ENCODE measurements at places on chromosomes 2 and 18.

DNA sequence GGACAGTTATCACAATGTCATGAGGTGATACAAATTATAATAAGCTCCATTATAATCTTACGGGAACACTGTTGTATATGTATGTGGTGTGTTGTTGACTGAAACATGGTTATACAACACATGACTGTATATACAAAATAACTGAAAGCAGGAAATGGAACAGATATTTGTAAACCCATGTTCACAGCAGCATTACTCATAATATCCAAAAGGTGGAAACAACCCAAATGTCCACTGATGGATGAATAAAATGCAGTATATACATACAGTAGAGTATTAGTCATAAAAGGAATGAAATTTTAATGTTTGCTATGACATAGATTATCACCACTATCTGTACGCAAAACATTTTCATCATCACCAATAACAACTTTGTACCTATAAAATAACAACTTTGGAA lies 107.3 kb downstream of the USP34 start:
- no peak for DNase-seq

GRCh38 chr2:223824301-223824700 lies 13.1 kb downstream of the AP1S3 start:
- no peak for DNase-seq

DNA sequence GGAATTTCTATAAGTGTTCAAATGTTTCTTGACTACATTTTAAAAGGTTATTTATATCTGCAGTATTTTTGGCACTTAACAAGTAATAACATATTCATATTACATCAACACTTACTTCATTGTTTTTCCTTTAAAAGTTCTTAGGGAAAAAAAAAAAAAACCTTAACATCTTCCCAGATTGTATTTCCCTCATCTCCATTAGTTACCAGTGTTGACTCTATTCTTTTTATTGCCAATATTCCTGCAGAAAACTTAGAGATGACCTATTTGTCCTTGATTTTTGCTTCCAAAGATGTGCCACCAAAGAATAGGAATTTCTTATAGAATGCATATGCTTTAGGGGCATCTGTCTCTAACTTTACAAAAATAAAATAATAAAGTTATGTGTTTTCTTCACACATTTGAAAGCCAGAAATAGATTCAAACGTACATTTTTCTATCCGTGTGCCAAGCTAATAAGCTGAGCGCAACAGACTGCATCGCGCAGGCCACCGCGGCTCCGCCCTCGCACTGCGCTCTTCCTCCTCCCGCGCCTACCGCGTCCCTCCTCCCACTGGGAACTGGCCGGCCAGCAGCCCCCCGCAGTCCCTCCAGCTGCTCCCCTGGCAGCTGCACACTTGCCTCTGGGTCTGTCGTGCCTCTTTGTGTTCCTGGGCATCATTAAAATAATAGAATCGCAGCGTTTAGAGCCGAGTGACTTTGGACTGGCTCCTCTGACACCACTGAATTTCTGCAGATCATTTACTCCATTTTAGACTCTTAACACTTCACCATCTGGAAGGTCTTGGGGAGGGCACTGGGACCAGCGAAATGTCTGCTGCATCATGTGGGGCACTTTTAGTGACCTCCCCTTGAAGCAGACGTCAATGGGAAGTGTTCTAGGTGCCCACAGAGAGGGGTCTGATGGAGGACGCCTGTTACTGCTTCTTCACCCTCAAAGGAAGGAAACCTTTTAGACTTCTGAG lies 21.2 kb upstream of the NAB1 start:
- no peak for DNase-seq

DNA sequence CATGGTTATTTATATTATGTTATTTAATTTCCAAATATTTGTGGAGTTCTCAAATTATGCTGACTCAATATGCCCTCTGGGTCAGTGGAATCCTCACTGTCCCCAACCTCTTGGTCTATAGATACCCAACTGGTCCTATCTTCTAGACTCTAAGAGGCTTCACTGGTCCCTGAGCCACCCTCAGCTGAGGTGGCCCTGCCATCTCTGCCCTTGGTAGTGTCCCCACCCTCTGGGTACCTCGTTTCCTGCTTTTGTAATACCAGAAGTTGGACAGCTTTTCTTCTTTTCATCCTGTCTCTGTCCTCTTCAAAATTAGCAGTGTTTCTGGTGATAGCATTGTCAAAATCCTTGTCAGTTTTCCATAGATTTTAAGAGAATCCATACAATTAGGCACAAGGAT lies 11.9 kb downstream of the ZSCAN30 start:
- DNase-seq, result no peak

GRCh38 chr18:2939317-2939716 lies 73.6 kb downstream of the LPIN2 start:
- no peak for DNase-seq

DNA sequence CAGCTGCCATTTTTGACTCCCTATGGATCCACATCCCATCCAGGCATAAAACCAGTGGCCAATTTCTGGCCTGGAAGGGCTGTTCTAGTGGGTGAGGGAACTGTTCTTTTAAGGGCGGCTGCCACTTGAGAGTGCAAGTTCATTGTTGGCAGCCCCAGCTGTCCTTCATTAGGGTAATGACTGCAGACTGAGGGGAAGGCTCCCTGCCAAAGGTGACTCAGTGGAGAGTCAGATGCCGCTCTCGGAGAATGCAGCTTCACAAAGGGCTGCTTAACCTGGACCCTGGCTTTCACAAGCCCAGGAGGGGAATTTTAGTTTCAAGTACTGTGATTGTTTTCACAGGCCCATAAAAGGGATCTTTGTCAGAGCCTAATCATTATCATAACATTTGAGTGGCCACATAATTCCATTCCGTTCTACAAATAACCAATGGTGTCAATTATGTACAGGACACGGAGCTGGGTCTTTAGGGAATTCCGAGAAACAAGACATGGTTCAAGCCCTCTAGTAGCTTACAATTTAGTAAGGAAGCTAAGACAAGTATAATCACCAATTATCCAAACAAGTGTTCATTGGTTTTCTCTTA lies 235.7 kb downstream of the CDCA7 start:
- no peak for DNase-seq

- no peak for DNase-seq
These were observed 45.2 kb upstream of the MGAT4A start for GRCh38 chr2:98776136-98776535.

GRCh38 chr2:36670881-36671595 lies 25.5 kb upstream of the VIT start:
- no peak for DNase-seq

GRCh38 chr2:233996000-233996399 lies 54.5 kb upstream of the SPP2 start:
- no peak for DNase-seq

DNA sequence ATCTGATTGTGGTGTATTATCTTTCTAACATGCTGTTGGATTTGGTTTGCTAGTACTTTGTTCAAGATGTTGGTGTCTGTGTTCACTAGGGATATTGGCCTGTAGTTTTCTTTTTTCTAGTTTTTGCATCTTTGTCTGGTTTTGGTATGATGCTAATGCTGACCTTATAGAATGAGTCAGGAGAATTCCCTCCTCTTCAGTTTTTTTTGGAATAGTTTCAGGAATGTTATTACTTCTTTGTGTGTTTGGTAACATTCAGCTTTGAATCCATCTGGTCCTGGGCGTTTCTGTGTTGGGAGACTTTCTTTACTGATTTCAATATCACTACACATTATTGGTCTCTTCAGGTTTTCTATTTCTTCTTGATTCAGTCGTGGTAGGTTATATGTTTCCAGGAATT lies 124.2 kb upstream of the EPB41L5 start:
- DNase-seq, result no peak

- DNase-seq, result no peak
These were observed 135.0 kb upstream of the RIOK3 start for GRCh38 chr18:23317975-23318675.

DNA sequence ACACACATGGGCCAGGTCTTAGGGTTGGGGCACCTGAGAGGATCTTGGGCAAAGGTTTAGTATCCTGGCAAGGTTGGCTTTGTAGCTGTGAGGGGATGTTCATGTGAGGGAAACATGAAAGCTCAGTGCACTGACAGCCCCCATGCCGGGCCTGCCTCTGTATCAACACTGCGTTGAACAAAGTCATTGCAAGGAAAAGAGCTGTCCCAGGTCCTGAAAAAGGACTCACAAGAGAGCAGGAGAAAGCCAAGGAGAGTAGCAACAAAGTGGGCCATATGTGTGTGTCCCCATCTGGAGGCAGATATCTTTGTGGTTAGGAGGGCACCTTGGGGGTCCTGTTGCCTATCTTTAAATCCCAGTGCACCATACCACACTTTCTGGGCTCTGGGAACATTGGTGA lies 237.8 kb upstream of the THSD7B start:
- DNase-seq, result no peak

GRCh38 chr2:120896901-120897300 lies 161.2 kb downstream of the GLI2 start:
- no peak for DNase-seq

DNA sequence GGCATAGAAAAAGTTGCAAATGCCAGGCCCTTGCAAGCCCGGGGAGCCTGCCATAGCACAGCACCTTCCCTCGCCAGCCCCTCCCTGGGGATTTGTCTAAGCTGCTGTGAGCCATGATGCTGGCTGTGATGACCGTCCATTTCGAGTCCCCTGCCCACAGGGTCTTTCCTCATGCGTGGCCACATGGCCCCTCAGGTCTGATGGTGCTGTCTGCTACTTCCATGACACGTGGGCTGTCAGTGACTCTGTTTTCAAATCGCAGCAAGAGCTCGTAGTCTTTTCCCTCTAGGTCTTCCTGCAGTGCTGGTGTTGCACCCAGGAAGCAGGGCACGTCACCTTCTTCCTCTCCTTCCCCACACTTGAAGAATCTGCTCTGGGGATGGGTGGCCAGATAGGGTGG lies 15.5 kb upstream of the GNAL start:
- DNase-seq, result no peak

- DNase-seq, result no peak
These were observed 9.2 kb upstream of the LRPPRC start for GRCh38 chr2:44004735-44005602.

GRCh38 chr2:129768485-129769184 lies 210.8 kb upstream of the RAB6C start:
- no peak for DNase-seq

- no peak for DNase-seq
These were observed 83.8 kb upstream of the TLK1 start for GRCh38 chr2:171244466-171244969.

DNA sequence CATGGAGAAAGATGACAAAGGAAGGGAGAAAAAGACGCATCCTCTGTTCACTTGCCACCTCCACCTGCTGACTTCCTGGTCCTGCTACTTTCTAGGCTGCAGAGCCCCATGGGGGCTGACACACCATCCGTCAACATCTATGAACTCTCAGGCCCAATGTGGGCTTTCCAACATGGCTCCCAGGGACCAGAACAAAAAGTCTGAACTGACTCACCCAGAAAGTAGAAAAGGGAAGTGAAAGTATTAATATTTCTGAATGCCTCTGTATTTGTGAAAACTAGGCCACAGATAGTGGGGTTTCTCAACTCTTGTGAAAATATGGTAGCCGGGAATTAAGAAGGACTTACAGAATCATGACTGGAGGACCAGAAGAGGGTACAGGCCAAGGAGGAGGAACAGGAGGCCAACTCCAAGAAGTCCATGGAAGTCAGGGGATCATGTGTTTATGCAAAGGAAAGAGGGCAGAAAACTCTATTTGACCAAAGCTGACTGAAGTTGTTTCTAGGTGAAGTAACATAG lies 123.1 kb upstream of the CAB39 start:
- no peak for DNase-seq
